ENCODE measurements at places on chromosomes 1 and 21. TPM values are rescaled to one million over a fixed set of nuclear protein-coding genes. Genes with fewer than 3 reads are reported as not detected.

CELA3B gene
- 1.1 TPM for total RNA-seq

AMY1C gene
- total RNA-seq = not detected

GRCh38 chr1:162905174-162906158 is 44.5 kb upstream of the CCDC190 start:
- DNase-seq = no peak

GRCh38 chr1:230379462-230379861 is 46.7 kb downstream of the PGBD5 start:
- no peak for DNase-seq

GRCh38 chr1:115343200-115343737 is 5.2 kb upstream of the NGF start:
- no peak for DNase-seq

- DNase-seq = no peak
Measured at GRCh38 chr1:183129921-183130690, 56.0 kb upstream of the LAMC2 start.

DNA sequence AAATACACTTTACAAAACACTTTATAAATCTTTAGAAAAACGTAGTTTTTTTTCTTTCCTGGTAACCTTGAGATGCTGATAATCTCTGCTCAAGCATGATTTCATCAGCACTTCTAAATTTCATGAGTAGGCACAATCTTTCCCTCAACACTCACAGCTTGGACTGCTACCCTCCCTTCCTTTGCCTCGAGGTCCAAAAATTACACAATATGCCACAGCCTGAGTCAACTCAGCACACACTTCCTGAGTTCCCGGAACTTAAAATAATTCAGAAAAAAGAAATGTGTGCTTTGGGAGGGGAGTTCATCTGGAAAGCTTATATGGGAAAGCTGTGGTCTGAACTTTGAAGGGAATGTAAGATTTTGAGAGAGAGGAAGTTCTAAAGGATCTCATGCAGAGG is 5.9 kb downstream of the CLCA2 start:
- peak; percentile 55 for DNase-seq

DNA sequence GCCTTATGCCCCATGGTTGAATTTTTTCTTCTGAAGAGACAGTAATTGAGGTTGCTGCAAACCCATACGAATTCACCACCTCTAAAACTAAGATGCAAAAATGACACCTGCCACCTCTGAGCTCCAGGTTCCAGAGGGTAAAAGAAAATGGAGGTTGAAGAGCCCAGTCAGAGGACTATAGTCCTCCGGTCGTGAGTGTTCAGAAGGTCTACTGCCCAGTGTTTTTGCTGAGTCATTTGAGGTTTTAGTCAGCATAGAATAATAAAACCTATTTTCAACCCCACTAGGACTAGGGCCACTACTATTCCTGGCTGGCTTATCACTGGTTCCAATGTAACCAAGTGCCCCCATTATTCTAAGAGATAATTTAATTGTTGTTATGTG is 12.9 kb upstream of the SLAMF7 start:
- no peak for DNase-seq

TDRD5 gene
- not detected for total RNA-seq
